Fibroblast of villous mesenchyme (primary cell): ENCODE measurements at places on chromosomes 4 and X. TPM values are rescaled to one million over a fixed set of nuclear protein-coding genes. Genes with fewer than 3 reads are reported as not detected.

The JAKMIP1 gene
- not detected in 2 replicates for total RNA-seq

The PCDH10 gene
- 16.4 and 25.8 TPM in 2 replicates for total RNA-seq

- peak; percentile 49 for DNase-seq
These were observed 171.8 kb upstream of the PACRGL start for GRCh38 chr4:20528508-20528907.

The ETDA gene
- not detected in 2 replicates for total RNA-seq

GRCh38 chr4:102760645-102761295 is at the start of gene MANBA:
MANBA (minus strand) TSS chr4:102760968; CDS start chr4:102760894, 74 bp downstream.
- DNase-seq, result peak; percentile 79

DNA sequence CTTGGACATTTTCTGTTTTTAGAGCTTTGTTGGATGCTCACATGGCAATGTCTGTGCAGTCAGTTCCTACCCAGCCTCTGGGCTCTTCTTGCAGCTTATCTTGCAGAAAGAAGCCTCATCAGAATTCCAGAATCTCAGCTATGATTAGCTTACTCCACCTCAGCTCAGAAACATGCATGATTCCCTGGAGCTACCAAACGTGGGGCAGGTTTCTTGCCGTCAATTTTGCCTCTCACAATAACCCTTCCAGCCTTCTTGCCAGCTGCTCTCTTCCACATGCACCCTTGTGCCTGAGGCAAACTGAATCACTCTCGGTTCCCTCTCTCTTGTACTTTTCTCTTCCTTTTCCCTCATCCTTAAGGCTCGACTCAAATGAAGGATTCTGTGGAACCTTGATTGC is 141.4 kb downstream of the PTTG2 start:
- DNase-seq, result no peak

DNA sequence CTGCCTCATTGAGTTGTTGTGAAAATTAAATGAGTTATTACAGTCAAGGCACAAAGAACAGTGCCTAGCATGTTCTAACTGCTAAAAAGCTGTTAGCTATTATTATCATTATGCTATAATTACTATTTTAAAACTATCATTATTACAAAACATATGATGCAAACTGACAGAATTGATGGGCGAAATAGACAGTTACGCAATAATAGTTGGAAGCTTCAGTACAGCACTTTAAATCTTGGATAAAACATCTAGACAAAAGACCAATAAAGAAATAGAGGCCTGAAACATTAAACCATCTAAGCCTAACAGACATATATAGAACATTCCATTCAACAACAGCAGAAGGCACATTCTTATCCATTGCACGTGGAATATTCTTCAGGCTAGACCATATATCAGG is 73.0 kb downstream of the TAB3 start:
- no peak for DNase-seq

The GPR34 gene
- under 0.01 TPM in 1 of 2 replicates, not detected in the other for total RNA-seq

GRCh38 chrX:115560211-115560977 is 580 bp upstream of the PLS3 start:
- DNase-seq, result peak; percentile 82

- DNase-seq, result no peak
These were observed 2582.2 kb downstream of the PCDH7 start for GRCh38 chr4:33302321-33302720.

GRCh38 chr4:168724243-168724642 is 227.4 kb downstream of the PALLD start:
- DNase-seq, result no peak

DNA sequence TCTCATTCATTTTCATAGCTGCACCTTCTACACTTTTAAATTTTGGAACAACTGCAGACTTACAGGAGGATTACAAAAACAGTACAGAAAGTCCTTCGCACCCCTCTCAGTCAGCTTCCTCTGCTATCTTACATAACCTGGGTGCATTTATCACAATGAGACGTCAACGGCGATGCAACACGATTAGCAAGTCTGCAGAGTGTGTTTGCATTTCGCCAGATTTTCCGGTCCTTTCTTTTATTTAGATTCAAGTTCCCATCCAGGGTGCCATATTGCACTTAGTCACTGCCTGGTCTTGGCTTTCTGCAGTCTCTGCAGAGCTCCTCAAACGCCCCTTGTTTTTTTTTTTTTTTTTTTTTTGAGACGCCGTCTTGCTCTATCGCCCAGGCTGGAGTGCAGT is 85.9 kb downstream of the ASMT start:
- no peak for DNase-seq

DNA sequence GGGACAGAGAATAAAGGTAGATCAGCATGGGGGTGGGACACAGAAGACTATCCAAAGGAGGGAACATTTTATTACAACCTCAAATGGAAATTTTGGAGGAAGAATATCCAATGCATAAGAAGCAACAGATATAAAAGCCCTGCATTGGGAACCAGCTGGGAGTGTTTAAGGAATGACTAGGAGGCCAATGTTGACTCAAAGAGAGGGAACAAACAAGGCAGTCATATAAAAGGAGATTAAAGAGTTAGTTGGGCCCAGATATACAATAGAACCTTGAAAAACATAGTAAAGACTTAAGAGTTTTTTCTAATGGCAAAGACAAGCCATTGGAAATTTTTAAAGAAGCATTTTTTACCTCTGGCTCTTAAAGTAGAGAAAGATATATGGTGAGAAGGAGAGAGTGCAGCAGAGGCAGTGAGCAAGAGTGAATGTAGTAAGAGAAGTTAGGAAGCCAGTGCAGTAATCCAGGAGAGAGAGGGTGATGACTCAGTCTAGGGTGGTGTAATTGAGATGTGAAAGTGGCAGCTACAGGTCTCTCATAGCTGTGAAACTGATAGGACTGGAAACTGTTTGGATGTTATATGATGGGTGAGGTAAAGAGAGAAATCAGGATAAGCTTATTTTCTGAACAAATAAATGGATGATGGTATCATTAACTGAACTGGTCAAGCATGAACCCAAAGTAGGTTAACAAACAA is 182.2 kb upstream of the ATOH1 start:
- no peak for DNase-seq

DNA sequence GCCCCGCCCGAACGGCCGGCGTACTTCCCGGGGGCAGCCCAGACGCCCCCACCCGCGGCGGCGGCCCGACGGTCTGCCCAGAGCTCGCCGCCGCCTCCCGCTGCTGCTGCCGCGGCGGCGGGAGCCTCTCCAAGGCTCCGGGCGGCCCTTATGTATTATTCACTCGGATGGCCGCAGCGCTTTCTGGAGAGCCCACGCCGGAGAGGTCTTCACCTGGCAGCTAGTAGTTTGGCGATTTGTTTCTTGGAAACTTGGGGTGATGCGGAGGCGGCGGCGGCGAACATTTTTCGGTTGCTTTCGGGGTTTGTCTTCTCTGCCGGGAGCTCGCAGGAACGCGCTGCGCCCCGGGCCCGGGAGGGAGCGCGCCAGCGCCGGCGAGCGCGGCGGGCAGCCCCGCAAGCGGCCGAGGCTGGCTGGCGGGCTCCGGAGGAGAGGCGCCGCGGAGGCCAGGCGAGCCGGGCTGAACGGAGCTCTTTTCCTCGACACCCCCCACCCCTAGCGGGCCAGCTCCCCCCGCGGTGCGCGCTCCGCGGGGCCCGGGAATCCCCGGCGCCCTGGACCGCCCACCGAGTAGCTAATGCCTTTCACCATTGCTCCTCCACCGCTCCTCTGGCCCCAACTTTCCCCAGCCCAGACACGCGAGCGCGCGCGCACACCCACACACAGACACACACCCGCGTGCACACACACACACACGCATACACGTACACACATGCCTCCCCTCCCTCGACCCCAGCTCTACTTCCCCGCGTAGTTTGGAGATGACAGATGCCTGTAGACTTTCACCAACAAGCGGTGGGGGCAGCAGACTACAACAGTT is 113.5 kb downstream of the DHX15 start:
- DNase-seq, result peak; percentile 36

The ASB12 gene
- total RNA-seq, result not detected in 2 replicates

The DCAF12L1 gene
- not detected in 2 replicates for total RNA-seq

GRCh38 chr4:37754410-37755185 is 68.4 kb upstream of the RELL1 start:
- DNase-seq, result no peak

The CTAG1B gene
- total RNA-seq, result not detected in 2 replicates
